ENCODE measurements at places on chromosomes 2 and 18.

DNA sequence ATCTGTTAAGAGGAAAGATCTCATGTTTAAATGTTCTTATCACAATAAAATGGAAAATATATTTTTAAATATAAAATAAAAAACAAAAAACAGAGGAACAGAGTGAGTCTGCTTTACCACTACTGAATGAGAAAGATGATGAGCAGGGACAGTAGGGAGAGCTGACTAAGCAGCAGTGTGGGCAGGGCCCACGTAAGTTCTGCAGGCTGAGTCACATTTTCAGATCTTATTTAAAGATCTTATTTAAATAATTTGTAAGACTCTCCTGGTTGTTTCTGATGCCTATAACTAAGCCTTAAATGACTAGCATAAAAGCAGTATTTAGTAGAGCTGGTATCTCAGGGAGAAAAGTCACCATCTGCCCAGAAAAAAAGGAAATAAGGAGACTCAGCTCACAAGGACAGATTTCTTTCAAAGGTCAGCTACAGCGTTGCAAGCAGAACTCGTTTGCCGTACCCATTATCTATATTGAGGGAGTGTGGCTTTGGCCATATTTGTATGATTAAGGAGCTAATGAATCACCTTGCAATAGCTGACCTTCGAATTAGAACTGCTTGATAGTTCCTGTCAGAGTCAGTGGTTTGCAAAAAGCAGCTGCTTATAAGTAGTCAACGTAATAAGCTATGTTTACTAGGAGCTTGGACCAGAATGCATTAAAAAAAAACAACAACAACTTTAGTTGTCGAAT is 322.1 kb upstream of the CHAC2 start:
- DNase-seq, result no peak

DNA sequence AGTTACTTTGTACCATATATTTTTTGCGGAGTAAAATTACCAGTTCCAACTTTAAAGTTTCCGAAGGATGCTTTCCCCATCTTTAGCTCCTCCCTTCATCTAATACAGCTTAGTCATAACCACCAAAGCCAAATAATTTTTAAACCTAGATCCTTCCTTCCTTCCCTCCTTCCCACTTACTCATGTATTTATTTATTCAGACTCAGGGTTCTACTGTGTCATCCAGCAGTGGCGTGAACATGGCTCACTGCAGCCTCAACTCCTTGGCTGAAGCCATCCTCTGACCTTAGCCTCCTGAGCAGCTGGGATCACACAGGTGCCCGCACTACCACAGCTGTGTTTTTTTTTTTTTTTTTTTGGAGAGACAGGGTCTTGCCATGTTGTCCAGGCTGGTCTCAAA is 4.4 kb downstream of the LPIN2 start:
- peak; percentile 60 for DNase-seq

- no peak for DNase-seq
These were observed 63.5 kb upstream of the FN1 start for GRCh38 chr2:215499331-215499730.

DNA sequence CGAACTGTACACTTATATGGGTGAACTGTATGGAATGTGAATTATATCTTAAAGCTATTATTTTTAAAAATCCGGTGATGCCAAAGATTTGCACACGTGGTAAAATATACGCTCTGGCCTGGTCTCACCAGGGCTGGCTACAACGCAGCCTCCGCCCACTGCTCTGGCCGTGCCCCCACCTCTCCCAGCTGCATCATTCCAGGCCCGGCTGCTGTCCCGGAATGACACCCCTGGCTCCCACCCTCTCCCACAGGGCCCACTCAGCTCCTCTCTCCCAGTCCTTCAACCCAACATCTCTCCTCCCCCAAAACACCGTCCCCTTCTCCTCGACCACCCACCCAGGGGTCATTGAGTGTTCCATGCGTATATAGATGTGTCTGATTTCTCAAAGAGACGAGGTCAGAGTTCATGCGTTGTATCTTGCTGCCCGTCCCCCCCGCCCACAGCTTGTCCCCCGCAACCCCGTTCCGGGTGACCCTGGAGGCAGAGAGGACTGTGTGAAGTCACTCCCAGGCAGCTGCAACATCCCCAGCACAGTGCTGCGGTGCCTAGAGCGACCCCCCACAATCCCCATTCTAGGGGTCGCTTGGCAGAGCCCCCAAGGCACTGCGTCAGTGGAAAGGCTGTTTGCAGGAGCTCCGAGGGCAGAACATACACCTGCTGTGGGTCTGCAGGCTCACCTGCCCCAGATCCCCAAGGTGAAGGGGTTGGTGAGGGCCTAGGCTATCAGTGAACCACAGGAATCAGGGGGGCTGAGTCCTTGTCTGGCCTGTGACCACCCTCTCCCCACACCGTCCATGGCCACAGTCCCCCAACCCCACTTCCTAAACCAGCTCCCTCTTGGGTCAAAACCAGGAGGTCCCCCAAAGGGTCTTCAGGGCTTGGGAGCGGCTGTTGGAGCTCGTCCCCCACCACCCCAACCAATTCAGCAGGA is 13.3 kb downstream of the DNMT3A start:
- no peak for DNase-seq

- no peak for DNase-seq
These were observed 6.8 kb upstream of the CIB4 start for GRCh38 chr2:26647981-26648380.

- DNase-seq, result no peak
These were observed 1056.6 kb upstream of the NXPH2 start for GRCh38 chr2:139836769-139837168.

DNA sequence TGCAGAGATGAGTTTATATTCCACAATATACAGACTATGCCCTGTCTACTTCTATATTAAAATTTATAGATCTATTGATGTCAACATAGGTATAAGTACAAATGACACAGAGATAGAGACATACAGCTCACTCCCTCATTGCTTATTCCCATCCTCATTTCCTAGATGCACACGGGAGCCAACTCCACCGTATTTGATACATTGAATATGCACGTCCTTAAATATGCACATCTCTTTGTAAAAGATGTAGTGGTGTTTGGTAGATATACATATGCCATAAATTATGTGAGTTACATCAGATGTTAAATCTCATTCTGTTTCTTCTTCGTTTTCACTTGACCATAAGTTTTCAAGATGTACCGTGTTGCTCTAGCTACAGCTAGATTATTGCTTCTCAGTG is 179.2 kb upstream of the RAB6C start:
- DNase-seq, result no peak

DNA sequence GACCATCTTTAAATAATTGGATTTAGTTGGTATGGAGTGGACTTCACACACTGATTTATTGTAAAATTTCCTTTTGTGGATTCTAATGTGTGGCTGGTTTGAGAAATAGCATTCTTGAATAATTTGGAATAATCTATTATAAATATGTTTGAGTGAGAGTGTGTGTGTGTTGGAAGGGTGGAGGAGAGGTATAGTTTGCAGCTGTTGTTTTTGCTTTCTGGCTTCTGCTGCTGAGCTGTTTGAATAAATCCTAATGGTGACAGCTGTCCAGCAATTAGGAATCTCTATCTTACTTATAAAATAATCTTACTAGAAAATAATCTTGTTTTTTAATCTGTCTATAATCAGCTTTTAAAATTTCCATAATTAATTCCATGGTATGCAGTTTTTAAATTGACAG is 1283.0 kb upstream of the CDH2 start:
- no peak for DNase-seq

GRCh38 chr2:68762665-68763064 is 28.1 kb downstream of the ARHGAP25 start:
- DNase-seq, result no peak

DNA sequence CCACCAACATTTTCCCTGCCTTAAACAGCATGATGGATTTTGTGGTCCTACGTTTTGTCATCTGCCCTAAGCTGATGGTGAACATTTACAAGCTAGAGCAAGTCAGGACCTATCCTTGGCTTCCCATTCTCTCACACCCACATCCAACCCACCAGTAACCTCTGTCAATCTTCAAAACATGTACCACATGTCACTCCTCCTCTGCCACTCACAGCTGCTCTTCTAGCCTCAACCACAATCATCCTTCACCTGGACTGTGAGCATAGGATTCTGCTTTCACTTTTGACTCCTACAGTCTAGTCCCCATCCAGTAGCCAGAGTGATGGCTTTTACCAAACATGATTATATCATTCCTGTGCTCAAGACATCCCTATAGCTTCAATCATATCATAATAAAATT is 279.8 kb upstream of the DLGAP1 start:
- DNase-seq, result no peak

DNA sequence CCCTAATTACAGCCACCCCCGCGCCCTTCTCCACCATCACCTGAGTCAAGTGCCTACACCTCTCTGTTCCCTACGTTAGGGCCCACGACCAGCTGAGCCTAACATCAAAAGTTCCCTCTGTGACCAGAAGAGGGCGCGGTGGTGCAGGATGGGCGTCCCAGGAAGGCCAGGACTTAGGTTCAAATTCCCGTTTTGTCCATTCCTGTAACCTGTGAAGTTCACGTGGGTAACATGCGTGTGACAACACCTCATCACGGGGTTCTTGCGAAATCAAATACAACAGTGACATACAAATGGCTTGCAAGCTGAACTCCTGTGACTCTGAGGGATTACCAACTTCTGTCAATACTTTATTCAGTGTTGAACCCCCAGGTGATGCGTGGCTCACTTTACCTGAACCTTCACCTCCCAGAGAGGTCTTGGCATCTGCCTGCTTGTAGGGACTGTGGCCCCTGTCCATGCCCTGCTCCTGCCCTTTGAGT is 207.9 kb downstream of the ARL4C start:
- no peak for DNase-seq

GRCh38 chr2:151287513-151288250 is 1.8 kb downstream of the NMI start:
- DNase-seq, result no peak

Measured in non-pigmented ciliary epithelial cell (primary cell).